ENCODE measurements at places on chromosomes 7 and 10.

DNA sequence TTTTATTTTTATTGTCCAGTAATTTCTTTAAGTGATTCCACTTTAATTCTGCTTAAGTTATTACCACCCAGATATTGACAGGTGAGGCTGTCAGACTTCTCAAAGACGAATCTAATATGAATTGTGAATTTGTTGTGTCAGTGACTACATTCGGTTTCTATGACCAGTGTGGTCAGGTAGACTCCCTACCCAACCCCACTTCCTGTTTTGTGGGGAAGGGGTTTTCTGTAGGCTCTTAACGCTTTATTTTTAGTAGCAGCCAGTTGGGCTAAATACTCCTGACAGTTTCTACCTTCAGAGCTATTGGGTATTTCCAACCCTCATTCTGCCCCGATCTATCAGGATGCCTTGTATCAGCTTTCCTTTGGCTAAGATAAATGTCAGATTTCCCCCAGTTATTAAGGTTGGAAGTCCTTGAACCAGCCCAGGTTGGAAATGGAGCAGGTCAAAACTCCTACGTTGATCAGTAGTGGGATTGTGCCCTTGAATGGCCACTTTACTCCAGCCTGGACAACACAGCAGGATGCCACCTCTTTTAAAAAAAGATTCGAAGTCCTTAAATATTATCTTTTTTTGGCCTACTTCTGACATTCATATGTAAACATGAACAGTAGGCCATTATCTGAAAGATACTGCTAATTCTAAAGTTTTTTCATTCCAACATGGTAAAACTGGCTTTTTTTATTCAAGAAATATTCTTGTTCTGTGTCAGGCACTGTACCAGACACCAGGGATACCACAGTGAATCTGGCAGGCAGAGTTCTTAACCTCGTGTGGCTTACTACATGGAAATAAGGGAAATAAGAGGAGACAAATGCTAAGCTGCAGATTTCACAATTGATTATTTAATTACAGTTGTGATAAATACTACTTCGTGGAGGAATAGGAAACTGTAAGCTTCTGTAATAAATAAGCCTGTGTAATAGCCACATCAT, 133.3 kb upstream of the SAMD8 start:
- DNase-seq, result peak; percentile 42

DNA sequence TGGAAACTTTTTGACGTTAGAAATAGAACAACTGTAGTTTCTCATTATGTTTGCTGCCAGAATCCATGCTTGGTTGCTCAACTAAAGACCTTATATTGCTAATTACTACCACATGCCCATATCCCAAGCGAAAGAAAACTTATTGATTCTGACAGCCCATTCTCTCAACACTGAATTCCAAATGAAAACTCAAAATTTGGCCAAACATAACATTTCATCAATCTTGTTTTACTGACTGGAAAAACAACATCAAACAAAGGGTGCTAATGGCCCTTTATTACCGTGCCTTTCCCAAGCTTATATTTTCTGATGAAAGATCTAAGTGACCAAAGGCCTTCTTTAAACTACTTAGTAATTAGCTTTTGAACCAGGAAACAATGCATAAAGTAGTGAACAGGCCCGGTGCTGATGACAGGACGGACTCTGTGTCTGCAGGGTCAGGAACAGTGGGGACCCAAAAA, 531.8 kb downstream of the KCNMA1 start:
- no peak for DNase-seq

DNA sequence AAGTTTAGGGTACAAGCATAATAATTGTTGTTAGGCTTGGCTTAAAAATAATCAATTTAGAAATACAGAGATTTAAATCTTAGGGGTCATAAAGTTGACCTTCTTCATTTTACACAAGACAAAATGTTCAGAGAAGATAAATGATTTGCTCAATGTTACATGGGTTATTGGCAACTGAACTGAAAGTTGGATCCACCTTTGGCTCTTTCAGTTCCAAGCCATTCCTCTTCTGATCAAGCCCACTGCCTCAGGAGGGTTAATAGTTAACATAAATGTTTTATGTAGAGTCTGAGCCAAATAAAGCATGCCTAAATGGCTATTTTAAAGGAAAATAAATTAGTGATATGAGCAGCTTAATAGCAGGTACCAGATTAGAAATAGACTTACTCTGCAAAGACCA, 79.1 kb upstream of the RHOBTB1 start:
- DNase-seq, result no peak

- DNase-seq, result no peak
Observed at GRCh38 chr10:75616874-75617478, 185.6 kb downstream of the LRMDA start.

DNA sequence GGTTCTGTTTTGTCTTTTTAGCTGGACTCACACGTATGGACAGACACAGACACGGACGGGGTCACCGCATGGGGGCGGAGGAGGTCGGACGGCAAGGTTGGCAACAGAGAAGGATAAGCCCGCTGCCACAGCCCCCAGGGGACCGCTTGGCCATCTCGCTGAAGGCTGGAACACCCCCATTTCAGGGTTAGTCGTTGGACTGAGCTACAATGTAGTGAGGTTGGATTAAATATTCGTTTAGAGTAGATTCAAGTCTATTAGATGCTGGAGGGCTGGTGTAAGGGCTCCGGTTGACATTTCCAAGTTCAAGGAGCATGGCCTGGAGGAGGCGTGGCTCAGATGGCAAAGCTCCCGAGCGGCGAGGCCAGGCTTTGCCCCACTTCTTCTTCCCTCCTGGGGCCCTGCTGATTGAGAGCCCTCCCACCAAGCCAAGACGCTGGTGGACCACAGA, 35.2 kb downstream of the PPIF start:
- DNase-seq, result no peak
